Hematopoietic multipotent progenitor cell treated with erythropoietin and hydrocortisone succinate and interleukin-3 and kit ligand, for 17 days (in vitro differentiated cells): ENCODE measurements at places on chromosomes 6 and 20.

GRCh38 chr6:160071805-160072690, 49.6 kb upstream of the SLC22A1 start:
- DNase-seq = peak; percentile 60

DNA sequence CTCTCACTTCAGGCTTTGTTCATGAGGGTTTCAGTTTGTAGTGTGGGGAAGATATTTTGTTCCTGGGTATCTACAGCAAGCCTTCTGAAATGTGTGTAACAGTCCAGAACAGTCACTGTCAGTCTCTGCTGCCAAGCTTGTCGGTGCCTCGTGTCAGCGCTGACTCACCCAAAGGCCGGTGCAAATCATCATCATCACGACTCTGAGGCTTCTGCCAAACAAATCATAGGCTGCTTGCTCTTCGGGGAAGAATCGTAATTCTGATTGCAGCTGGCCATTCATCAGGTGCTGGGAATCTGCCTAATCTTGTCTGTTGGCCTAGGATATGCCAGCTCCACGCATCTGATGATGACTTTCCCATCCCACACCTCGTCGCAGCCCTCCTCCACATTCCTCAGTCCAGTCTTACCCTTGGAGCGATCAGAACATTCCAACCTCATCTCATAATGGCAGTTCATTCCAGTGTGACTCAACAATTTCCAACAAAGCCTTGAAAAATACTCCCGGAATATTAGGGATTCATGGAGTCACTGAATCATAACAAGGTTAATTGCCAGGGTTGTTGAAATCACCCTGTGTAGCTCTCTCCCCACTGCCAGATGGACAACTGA, 40.9 kb downstream of the ALDH8A1 start:
- no peak for DNase-seq

GRCh38 chr6:110852773-110853172, 21.8 kb upstream of the AMD1 start:
- DNase-seq = no peak

GRCh38 chr6:73339340-73339739, 14.7 kb downstream of the DPPA5 start:
- no peak for DNase-seq

DNA sequence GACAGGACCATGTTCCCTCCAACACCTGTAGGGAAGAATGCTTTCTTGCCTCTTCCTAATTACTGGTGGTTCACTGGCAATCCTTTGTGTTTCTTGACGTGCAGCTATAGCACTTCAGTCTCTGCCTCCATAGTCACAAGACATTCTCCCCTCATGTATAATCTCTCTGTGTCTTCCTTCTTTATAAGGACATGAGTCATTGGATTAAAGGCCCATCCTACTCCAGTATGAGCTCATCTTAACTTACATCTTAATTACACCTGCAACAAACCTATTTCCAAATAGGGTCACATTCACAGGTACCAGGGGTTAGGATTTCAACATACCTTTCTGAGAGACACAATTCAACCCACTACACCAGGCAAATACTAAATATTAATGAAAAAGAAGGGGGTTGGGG, 213.6 kb downstream of the RNGTT start:
- no peak for DNase-seq

DNA sequence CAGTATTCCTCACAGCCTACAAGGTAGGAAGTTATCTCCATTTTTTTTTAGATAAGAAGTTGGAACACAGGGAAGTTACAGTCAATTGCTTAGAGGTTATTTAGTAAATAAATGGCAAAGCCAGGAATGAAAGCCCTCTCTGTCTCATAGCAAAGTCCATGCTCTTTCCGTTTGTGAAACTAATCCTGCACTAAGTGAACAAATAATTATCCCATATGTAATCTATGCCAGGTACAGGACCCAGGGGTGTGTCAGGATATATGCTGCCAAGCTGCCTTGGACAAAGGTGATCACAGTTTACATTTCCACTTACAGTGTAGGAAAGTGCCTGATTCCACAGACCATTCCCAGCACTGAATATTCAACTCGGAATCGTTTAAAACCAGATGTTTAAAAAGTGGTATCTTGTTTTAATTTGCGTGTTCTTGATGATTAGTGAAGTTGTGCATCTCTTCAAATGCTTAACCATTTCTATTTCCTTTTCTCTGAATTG, 13.6 kb upstream of the GMDS start:
- no peak for DNase-seq

DNA sequence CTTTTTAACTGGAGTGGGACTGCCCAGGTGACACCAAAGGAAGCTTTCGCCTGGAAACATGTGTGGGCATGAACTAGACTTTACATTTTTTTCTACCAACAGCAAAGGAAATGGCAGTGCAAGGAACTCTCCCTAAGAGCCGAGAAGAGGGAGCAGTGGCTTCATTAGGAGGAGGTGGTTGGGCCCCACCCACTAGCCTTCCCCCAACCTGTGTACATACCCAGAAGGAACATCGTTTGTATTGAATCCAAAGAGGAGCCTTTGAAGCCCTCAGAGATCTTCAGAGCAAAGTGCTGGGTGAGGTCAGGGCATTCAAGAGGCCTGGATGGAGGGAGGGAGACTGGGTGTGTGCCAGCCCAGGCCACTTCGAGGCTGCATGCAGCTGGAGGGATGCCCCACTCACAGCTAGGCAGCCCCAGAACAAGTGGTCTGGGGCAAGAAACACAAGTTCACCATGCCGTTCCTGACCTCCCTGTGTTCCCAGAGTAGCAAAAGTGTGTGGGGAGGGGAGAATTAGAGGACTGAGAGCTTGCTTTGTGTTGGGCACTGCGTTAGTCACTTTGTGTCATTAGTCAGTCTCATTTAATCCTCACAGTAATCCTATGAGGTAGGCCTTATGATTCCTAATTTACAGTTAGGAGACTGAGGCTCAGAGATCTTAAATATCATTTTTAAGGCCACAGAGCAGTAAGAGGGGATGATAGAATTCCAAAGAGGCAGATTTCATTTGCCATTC, 191.6 kb upstream of the SUPT3H start:
- no peak for DNase-seq

DNA sequence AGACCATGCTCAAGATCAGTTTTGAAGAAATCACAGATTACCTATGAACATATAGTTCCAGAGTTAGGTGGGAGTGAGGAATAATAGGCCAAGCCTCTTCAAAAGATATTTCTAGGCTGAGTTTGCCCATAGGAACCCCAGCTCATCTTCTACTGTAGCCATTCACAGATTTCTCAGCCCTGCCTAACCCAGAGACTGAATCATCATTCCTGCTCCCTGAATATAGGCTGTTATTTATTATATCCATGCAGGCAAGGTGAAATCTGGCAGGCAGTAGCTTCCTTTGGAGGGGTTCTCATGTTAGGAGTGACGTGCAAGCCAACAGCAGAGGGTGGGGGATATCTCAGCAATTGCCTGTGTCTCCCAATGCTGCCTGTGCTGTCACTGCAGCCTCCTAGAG, 25.6 kb upstream of the ADGRF4 start:
- no peak for DNase-seq

- no peak for DNase-seq
Measured at GRCh38 chr20:50980071-50980681, 21.6 kb downstream of the MOCS3 start.

- no peak for DNase-seq
Measured at GRCh38 chr6:112286010-112286409, 31.6 kb upstream of the LAMA4 start.

DNA sequence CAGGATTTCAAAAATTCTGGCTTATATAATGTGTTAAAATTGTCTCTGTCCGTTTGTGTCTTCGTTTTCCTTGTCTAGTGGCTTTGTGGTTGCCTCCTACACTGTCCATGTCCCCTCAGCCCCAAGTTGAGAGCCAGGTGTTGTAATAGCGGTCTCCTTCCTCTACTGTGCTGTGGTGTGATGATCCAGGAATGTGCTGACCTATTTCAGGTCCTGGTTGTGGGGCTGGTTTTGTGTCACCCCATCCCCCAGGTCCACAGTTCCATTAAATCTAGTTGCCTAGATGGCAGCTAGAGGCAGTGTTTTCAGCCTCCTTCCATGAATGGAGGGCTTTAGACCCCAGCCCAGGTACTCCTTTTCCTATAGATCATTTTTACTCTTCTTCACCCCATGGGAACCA, 128.7 kb downstream of the DNAH8 start:
- no peak for DNase-seq

DNA sequence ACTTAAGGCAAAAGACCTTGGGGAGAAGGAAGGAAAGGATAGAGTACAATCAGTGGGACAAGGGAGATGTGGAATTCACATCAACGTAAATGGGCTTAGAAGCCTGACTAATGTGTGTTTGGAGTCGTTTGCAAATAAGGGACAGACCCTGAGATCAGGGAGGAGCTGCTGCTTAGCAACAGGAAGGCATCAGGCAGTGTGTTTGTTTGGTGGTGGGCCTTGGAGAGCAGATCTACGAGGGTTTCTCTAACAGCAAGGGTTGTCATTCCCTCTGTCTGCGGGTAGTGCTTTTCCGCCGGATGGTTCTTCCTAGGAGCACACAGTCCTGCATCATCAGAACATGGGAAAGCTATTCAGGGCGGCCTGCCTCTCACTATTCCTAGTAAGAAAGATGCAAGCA, 40.4 kb downstream of the C6orf118 start:
- DNase-seq = no peak

DNA sequence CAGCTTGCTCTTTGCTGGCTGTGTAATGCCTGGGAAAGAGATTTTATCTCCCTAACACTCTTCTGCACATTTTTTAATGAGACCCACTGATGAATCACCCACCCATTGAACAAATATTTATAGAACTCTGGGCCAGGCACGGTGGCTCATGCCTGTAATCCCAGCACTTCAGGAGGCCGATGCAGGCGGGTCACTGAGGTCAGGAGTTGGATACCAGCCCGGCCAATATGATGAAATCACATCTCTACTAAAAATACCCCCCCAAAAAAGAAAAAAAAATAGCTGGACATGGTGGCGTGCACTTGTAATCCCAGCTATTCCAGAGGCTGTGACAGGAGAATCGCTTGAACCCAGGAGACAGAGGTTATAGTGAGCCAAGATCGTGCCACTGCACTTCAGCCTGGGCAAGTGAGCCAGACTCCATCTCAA, 82.1 kb upstream of the SIRPA start:
- DNase-seq = no peak

GRCh38 chr20:41551011-41551705, 67.0 kb downstream of the CHD6 start:
- DNase-seq = no peak

DNA sequence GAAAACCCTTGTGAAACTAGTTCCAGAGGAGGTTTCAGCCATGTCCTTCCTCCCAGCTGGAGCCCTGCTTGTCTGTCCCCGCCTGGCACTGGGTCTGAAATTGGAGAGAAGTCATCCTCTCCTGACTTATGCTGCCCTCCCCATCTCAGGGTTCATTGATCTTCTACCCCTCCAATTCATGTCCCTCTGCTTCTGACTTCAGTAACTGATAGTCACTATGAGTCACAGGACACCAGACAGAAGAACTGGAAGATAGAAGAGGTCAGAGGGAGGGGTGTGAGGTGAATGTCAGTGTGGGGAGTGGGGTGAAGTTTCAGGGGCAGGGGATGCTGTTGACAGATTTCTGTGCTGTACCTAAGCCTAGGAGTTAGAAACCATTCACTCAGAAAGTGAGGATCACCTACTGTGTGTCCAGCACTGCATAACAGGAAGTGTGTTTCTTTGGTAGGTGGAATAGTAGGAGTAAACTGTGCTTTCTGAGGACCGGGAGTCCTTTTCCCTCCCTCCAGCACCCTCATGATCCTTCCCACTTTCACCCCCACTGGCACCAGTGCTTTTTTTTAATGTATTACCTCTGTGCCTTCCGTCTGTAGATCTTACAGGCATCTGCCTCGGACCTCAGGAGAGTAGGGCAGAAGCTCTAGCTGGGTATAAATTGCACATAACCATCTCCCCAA, 627 bp upstream of the RPP21 start:
- DNase-seq = no peak

- DNase-seq = no peak
Measured at GRCh38 chr6:135743476-135743875, 108.0 kb upstream of the PDE7B start.

GRCh38 chr20:53124075-53124551, 152.0 kb downstream of the TSHZ2 start:
- no peak for DNase-seq

- no peak for DNase-seq
Measured at GRCh38 chr6:105051941-105052471, 95.1 kb downstream of the LIN28B start.

DNA sequence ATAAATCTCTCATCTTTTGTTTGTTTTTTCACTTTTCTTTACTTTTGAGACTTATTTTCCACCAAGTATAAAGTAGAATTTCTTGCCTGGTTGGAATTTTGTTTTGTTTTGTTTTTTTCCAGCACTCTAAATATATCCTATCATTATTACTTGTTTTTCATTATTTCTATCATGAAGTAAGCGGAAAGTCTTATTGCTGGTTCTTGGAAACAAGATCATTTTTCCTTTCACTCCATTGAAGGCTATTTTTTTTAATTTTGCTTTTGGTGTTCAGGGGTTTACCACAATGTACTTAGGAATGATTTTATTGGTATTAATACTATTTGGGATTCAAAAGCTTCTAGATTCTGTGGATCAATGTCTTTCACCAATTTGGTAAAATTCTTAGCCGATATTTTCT, 190.1 kb downstream of the LAMA2 start:
- no peak for DNase-seq

GRCh38 chr6:70502484-70502883, 64.2 kb upstream of the SDHAF4 start:
- DNase-seq = no peak
